ENCODE measurements at places on chromosomes 4 and X.

DNA sequence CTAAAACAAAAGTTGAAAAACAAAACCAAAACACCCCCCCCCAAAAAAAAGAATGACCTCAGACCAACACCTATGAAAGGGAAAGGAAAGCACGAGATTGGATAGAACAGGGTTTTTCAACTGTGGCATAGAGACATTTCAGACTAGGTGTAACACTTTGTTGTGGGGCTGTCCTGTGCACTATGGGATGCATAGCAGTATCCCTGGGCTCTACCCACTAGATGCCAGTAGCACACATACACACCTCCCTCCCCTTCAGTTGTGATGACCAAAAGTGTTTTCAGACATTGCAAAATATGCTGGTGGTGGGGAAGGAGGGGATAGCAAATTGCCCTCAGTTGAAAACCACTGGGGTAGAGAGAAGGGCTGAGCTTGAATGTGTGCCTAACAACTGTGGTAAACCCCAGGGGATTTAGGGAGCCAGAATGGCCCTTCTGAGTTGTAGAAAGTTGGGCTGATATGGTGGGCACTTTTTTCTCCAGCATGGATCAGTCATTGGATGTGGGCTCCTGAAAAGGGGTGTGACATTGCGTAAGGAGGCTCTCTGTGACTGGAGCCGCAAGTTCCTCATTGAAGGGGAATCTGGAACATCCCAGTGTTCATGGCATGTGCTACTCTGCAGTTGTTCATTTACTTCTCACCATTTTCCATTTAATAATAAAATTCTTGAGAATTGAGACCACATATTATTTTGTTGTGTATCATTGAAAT is 8.8 kb upstream of the GEMIN8 start:
- H3K27me3 ChIP-seq = no peaks in the 10 kb centered on the region
- no peaks in the 10 kb centered on the region for H3K4me1 ChIP-seq
- H3K27ac ChIP-seq = no peak overlapping the region

DNA sequence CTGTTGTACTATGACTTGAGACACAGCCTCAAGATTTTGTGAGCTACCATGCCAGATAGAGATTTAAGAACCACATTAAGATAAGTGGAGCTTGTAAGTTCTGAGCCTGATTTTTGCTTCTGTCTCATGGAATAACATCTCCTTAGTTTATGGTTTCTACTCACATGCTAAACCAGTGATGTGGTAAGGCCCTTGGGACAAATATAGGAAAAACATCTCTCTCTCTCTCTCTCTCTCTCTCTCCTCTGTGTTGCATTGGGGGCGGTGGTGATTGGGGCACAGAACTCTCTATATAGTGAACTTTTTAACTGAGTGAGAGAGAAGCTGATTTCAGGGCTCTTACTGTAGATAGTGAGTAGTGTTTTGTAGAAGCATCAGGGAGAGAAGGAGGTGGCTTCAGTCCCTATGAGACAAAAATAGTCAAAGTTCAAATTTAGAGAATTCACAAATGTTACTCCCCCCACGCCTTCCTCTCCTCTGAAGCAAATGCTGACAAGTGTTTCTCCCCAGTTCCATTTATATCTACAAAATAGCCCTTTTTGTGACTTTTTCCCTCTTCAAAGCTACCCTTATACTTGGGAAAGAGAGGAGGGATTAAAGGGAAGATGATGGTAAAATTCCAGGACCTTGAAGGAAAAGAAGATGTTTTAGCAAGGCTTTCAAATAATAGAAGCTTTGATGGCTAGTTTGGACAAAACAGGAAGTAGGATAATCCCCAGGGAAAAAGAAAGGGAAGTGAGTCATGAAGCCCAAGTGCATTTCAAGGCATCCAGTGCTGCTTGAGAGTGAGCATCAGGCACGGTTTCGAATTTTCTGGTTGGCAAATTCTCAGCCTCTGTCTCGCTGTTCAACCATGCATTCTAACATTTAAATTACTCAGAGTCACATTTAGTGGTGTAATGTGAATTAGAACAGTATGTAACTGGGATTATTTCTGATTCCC is 134.3 kb upstream of the AP1S2 start:
- no peak overlapping the region for H3K4me3 ChIP-seq
- H3K4me1 ChIP-seq = no peaks in the 10 kb centered on the region
- DNase-seq = no peak
- no peaks in the 10 kb centered on the region for H3K27me3 ChIP-seq

- no peaks in the 10 kb centered on the region for H3K4me1 ChIP-seq
- DNase-seq = no peak
- no peak overlapping the region for H3K4me3 ChIP-seq
These were observed 48.1 kb upstream of the TBL1X start for GRCh38 chrX:9416562-9417348.

DNA sequence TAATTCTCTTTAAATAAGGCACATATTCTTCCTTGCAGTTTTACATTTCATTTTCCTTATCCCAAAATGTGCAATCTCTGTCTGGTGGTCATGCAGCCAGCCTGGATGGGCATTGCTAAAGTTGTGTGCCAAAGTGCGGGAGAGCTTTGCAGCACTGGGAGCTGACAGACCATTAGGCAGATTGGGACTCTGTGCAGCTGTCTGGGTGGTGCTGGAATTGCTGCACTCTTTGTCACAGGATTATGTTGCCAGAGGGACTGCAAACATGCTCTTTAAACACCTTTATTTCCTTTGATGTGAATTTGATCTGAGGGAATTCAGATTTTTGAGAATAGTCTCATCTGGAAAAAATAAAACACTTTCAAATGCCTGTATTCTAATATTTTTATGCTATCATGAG is 956.2 kb upstream of the DIAPH2 start:
- H3K4me1 ChIP-seq = no peaks in the 10 kb centered on the region
- no peaks in the 10 kb centered on the region for H3K27me3 ChIP-seq
- no peaks in the 10 kb centered on the region for H3K36me3 ChIP-seq
- no peak for DNase-seq

DNA sequence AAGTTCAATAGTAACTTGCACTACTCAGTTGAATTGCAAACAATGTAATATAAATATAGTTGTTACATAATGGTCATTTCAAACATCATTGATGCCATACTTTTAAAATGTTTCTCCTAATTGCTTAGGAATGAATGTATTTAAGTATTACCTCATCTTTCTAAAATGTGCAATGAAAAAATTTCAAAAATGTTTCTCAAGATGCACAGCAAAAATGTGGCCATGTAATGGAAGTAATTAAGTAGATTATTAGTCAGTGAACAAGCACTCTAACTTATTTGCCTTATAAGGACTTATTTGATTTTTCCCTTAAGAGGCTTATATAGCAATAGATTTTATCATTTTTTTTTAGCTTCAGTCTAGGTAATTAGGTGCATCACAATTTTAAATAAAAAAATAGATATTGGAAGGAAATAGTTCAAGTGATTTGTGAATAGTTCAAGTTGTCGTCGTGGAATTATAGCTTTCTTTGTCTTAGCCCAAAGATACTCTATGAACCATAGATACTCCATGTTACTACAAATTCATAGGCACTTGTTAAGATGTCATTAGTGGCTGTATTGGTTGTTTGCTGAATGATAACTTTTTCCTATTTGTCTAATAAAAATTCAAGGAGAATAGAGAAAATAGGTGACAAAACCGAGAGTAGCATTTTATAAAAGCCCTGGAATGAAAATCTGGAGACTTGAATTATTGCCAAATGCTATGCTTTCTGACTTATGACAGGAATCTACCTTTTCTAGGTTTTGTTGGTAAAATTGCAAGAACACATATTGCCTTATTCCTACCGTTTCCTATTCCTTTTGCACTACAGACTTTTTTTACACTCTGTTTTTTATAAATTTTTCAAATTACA is 118.5 kb downstream of the TLL1 start:
- H3K27ac ChIP-seq = no peak overlapping the region
- H3K4me3 ChIP-seq = no peak overlapping the region
- no peaks in the 10 kb centered on the region for H3K36me3 ChIP-seq

DNA sequence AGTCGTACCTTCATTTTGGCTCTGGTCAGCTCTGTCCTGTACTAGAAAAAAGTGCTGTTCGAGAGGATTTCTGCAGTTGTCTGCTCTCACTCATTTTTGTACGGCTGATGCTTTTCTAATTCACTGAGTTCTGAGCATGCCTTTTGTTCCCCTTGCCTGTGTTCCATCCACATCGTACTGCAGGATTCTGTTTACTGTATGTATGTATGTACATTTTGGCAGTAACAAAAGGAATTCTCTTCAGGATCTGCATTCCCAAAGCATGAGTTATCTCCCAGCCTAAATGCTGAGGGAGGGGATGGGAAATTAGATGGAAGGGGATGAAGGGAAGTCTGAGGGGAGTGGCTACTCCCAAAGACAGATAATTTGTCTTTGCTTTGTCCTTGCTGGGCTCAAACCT is 87.6 kb downstream of the GBA3 start:
- H3K36me3 ChIP-seq = no peaks in the 10 kb centered on the region
- H3K4me1 ChIP-seq = no peaks in the 10 kb centered on the region
- no peak overlapping the region for H3K4me3 ChIP-seq
- DNase-seq = no peak

DNA sequence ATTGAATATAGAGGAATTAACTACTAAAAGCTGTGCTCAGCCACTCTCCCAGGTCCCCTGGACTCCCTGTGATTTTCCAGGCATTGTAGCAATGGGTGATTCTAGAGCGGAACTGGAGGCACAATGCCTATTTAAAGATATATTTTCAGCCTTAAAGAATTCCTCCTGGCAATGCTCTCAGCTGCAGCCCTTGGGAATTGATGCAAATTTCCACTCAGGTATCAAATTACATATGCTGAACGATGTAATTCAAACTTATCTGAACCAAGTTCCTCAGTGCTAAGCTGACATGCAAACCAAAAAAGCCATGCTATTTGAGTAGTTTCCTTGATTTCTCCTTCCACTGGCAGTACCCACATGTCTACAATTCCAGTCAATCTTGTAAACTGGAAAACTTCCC is 86.3 kb upstream of the GABRA3 start:
- no peaks in the 10 kb centered on the region for H3K4me1 ChIP-seq
- no peak overlapping the region for H3K4me3 ChIP-seq
- H3K27ac ChIP-seq = no peak overlapping the region
- H3K27me3 ChIP-seq = no peaks in the 10 kb centered on the region

- H3K4me1 ChIP-seq = no peaks in the 10 kb centered on the region
- no peak overlapping the region for H3K4me3 ChIP-seq
- H3K27ac ChIP-seq = no peak overlapping the region
- no peaks in the 10 kb centered on the region for H3K36me3 ChIP-seq
These were observed 99.7 kb downstream of the TLL1 start for GRCh38 chr4:165972747-165973146.

GRCh38 chrX:15497865-15498264 is 2.7 kb upstream of the BMX start:
- peaks cover 3% of the 10 kb centered on the region for H3K27me3 ChIP-seq
- H3K4me1 ChIP-seq = peaks cover 4% of the 10 kb centered on the region
- peak; percentile 6 for DNase-seq
- H3K27ac ChIP-seq = no peak overlapping the region

All from CD4-positive, CD25-positive, alpha-beta regulatory T cell (primary cell).